ENCODE measurements at places on chromosomes 7 and 10.

DNA sequence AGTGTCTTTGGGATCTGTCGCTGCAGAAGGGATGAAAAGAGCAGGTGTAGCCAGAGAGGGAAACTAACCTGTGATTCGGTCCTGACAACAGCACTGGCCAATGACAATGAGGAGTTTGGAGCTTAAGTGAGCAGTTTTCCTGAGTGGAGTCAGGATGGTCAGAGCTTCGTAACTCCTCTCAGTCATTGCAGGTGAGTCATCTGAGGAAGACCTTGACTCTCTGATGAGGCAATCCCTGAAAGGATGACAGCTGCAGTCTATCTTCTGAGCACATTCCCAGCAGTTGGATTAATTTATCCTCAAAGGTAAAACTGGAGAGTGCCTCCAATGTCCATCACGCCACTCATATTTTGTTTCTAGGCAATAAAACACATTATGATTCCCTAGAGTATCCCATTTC is 401.9 kb downstream of the POM121L12 start:
- no peak for DNase-seq

- DNase-seq = no peak
Measured at GRCh38 chr7:69849268-69849667, 251.0 kb downstream of the AUTS2 start.

- no peak for DNase-seq
Measured at GRCh38 chr10:86027346-86027745, 339.2 kb downstream of the GRID1 start.

- DNase-seq = no peak
Measured at GRCh38 chr7:81383846-81384245, 386.0 kb downstream of the HGF start.

DNA sequence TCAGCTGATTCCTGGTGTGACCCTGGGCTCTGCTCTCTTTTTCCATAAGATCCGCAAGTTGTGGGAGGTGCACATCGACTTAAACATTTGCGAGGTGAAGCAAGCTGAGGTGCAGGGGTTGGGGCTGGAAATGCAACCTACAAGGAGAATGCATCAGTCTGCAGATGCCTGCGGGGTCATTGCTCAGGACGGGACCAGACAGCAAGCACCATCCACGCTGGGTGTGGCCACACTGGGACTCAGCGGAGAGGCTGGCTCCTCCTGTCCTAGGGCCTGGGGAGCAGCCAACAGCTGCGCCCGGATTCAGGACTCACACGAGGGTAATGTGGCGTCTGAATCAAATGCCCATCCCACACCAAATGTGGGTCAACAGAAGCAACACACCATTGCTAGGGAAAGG is 33.8 kb downstream of the STK32C start:
- DNase-seq = no peak

GRCh38 chr10:53786236-53786900 is 1013.8 kb upstream of the MBL2 start:
- no peak for DNase-seq

DNA sequence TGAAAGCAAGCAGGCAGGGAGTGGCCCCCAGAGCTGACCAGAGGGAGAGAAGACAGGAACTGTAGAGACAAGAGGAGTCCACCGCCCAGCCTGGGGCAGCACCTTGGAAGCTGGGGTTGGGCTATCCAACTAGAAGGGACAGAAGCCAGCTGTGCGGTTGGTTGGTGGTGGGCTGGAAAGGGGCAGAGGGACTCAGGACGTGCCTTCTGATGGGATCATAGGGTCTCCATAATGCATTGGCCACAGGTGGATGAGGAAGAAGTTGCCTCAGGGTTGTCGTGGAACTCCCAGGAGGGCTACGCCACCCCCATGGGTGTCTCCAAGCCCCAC is 114.0 kb upstream of the RET start:
- DNase-seq = no peak

- DNase-seq = no peak
Measured at GRCh38 chr10:103614306-103615158, 121.0 kb downstream of the NEURL1 start.

GRCh38 chr10:128912568-128913311 is 554.3 kb upstream of the MGMT start:
- DNase-seq = no peak

DNA sequence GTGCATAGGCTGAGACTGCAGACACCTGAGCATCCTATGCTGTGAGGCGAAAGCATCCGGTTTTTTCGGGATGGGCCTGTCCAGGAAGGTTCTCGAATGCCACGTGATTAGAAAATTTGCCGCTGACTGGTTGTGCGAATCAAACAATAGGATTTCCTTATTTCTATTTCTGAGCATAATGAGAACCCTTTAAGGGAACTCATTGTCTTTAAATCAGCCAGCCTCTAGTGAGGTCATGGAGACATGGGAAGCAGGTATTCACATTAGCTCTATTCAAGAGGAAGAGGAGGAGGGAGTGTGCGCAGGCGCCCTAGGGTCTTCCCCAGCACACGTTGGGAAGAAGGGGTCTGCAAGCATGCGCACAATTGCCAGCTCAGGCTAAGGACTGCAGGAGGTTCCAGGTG is 5.6 kb downstream of the GIMAP1 start:
- no peak for DNase-seq

GRCh38 chr7:75835688-75836285 is 22.2 kb upstream of the CCL24 start:
- no peak for DNase-seq

- DNase-seq = peak; percentile 18
Measured at GRCh38 chr7:110568388-110568787, 522.5 kb upstream of the LRRN3 start.

DNA sequence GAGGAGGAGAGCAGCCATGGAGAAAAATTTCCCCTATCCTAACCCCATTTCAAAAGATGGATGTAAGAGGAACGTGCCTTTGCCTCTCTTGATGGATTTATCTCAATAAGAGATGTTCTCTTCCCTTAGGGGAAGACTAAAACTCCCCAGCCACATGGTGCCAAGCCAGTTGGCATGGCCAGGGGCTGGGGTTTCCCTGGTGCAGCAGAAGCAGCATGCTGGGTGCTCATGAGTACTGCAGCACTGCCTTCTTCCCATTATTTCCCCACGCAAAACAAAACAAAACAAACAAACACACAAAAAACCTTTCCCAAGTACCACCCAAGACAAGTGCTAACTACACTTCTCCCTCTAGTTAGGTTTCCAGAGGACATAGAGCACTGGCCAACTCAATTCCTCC is 97.2 kb downstream of the DOCK4 start:
- DNase-seq = no peak

- no peak for DNase-seq
Measured at GRCh38 chr10:119274519-119275045, 67.2 kb downstream of the GRK5 start.

DNA sequence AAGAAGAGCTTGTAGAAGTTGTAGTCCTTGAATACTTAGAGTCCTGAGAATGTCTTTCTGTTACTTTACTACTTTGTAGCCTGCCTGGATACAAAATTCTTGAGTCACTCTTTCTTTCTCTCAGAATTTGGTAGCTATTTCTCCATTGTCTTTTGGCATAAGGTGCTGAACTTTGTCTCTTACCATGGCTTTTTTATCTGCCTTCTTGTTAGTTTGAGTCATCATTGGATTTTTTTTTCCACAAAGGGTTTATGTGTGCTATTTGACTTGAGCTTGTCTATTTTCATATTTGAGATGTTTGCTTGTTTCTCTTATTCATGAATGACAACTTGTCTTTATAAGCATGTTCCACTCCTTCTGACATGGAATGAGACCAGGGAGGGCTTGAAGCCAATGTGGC is 74.5 kb upstream of the EXOC6 start:
- no peak for DNase-seq

GRCh38 chr7:117982071-117983055 is 109.1 kb upstream of the CTTNBP2 start:
- DNase-seq = no peak

- DNase-seq = no peak
Measured at GRCh38 chr7:27239387-27240014, 3.1 kb upstream of the EVX1 start.

DNA sequence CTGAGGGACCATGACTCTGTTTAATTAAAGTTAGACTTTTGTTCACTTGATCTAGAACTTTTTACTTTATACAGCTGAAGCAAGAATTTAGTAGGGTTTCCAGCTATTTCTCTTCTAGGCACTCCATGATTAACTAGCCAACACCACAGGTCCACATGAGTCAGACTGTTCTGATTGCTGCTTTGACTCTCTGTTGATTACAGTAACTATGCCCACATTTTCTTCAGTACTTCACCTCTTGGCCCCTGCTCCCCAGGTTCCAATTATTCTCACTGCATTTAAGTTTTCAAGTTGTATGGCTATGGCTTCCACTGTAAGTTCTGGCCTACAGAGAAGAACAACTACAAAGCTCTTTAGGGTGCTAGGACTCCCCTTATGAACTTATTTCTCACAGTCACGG is 737.2 kb upstream of the IGFBP3 start:
- DNase-seq = no peak

- no peak for DNase-seq
Measured at GRCh38 chr7:151243045-151243349, 5.5 kb downstream of the SMARCD3 start.

DNA sequence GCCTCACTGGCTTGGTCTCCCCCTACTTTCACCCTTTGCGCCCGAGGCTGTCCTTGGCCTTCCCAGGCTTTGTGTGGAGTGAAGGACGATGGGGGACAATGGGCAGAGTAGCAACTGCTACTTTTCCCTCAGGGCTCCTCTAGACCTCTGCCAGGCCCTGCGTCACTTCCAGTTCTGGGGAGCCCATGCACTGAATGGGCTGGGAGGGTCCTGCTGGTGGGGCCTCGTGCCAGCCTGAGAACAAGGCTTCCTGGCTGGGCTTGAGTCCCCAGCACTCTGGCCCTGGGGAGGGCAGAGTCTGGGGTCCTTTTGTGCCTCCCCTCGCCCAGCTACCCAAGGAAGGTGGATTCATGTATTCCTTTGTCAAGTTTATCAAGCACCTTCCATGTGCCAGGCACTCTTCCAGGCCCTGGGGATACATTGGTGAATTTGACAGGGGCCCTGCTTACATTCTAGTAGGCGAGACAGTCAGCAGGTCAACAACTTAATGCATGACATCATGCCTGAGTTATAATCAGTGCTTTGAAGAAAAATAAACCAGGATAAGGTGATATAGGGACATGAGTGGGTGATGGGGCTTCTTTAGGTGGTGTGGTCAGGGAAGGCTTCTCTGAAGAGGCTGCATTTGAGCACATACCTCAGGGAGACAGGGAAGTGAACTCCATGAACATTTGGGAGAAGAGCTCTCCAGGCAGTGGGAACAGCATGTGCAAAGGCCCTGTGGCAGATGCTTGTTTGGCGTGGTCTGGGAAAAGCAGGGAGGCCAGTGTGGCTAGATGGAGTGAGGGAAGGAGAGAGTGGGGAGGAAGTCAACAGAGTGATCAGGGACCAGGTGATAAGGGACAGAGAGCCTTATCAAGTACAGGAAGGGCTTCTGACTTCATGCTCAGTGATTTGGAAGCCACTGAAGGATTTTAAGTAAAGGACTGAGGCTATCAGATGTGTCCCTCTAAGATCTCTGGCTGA is 14.1 kb downstream of the ZMIZ1 start:
- no peak for DNase-seq

- no peak for DNase-seq
Measured at GRCh38 chr7:70389531-70390151, 742.3 kb upstream of the GALNT17 start.

DNA sequence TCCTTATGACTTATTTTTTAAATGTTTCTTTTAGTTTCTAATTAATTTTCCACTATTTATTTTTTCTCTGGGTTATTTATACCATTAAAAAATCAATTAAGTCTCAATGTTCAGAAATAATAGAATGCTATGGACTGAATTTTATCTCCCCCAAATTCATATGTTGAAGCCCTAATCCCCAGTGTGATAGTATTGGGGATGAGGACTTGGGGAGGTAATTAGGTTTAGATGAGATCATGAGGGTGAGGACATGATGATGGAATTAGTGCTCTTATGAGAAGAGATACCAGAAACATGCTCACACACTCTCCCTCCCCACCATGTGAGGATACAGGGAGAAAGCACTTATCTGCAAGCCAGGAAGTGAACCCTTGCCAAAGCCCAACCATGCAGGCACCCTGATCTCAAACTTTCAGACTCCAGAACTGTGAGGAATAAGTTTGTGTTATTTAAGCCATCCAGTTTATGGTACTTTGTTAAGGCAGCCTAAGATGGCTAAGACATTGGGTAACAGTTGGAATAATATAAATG is 202.6 kb downstream of the MDFIC start:
- no peak for DNase-seq

DNA sequence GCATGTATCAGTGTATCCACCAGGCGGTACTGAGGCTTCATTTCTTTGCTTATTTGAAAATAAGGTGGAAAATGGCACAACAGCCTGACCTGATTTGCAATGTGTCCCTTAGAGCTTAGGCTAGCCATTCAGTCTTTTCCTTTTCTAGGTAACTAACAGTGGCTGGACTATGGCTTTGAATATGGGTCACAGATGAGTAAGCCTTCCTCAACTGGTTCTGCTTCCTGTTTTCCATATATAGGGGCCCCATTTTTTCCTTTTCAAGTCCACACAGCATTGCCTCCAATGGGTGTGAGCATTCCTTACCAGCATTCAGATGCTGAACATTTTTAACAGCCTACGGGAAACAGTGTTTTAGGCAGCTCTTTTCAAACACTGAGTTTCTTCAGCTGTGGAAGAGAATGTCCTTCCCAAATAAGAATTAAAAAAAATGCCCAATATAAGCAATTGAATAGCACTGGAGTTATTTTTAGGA is 3.9 kb upstream of the ITGB1 start:
- DNase-seq = peak; percentile 64

- no peak for DNase-seq
Measured at GRCh38 chr7:128172963-128173362, 68.1 kb upstream of the LEP start.

- no peak for DNase-seq
Measured at GRCh38 chr10:120382360-120382759, 74.7 kb upstream of the PLPP4 start.

DNA sequence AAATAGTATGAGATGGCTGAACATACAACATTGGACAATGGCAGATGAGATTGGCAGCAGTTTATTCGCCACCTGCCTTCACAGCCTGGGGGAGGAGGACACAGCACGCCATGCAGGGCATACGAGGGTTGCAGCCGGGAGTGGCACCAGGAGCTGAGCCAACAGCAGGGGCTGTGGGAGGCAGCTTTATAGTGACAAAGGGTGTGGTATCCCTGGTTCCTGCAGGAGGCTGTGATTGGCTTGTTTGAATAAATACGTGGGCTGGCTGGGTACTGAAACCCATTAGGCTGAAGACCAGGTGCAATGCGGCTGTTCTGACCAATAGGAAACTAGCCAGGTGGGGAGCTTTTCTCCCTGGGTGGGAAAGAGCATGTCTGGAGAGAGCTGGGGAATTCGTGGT is 68.9 kb upstream of the LEP start:
- no peak for DNase-seq

DNA sequence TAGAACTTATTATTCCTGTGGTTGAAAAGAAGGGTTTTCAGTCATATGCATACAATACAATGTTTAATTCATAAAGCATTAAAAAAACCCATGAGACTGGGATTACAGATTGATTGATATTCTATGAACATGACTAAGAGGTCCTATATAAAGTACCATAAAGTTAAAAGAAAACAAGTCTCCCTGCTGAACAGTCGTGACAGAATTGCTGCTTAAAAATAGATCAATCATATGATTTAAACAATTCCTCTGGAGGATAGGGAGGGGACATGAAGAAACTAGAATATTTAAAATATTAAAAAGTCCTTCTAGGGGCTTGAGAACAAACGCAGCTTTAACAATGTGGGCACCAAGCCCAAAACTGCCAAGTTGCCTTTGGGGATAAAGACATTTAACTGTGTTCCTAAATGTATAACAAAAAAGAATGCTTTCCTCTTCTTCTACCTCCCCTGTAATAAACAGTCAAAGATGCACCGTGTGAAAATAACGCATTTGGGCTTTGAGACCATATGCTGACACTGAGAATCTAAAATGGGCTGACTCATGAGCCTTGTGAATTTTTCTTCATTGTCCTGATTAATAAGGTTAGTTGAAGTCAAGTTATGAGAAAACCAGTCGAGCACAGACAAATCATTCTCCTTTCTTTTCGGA is 25.8 kb downstream of the TWIST1 start:
- DNase-seq = no peak

All from epithelial cell of prostate (primary cell).